ENCODE measurements at places on chromosomes 5 and 9.

- DNase-seq = no peak
These were observed 37.5 kb downstream of the SPOCK1 start for GRCh38 chr5:137461391-137462264.

GRCh38 chr9:118395415-118395814 lies 691.2 kb downstream of the TLR4 start:
- no peak for DNase-seq

DNA sequence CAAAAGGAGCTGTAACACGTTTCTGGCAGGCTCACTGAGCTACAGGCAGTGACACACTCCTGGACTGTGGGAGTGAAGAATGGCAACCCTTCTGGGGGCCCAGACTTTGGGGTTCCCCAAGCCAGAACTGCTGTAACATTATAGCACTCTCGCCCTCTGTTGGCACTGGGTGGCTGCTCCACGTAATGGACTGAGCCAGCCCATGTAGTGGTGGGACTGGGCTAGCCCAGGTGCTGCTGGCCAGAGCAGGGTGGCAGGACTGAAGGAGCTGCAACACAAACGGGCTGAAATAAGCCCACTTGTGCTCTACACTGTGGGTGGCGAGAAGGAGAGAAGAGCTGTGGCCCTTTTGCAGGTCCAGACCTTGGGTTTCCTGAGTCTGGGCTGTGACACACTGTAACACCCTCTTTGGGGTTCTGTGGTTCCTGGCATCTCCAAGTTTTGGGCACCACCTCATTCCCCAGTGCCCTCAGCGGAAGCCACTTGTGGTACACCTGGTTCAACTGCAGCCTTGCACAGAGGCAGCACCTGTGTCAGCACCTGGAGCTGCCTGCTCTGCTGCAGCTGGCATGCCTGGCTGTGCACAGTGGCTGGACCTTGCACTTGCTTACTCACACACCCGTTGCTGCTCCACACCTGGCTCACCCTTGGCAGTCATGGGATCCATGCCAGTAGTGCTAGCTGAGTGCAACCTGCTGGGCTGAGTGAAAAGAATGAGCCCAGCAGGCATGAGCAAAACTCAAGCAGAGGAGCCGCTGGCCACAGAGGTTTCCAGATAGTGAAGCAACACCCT lies 95.0 kb upstream of the PRR16 start:
- no peak for DNase-seq

DNA sequence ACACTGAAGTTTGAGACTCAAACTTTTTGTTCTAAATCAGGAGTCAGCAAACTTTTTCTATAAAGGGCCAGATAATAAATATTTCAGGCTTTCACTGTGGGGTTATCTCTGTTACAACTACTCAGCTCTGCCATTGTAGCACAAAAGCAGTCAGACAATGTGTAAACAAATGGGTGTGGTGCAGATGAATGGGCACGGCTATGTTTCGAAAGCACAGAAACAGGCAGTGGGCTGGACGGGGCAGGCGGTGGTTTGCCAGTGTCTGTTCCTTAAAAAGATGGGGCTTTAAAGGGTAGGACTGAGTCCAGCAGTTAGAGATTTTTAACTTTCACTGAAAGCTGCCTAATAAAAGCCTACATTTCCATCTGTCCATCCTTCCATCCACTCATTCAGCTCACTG lies 48.9 kb downstream of the PFDN1 start:
- no peak for DNase-seq

DNA sequence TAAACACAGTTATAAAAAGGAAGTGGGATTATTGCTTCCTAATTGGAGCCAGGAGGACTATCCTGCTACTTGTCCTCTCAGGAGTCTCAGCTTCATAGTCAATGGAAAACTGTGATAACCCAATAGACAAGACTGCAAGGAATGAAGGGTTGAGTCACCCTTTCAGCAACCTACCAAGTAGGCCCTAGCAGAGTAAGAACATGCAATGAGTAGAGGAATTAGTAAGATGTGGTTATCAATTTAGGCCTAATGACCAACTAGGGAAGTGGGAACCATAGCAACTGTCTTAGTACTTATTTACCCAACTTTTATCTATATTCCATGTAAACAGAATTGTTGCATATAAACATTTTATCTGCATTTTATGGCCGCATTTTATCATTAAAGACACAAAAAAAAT lies 310.1 kb downstream of the RFX3 start:
- DNase-seq = no peak

DNA sequence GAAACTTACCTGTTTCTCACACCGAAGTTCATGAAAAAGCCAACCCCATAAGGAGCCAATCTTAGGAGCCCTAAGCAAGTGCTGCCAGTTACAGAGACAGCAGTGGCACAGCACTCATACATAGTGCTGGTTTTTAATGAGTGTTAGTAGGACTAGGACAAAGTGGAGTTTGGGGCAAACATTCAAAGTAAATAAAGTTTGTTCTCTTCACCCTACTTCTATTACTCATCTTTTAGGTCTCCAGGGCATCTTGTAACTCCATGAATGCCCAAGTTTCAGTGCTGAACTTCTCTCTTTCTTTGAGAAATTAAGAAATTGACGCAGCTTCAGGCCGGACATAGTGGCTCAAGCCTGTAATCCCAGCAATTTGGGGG lies 584.7 kb downstream of the EBF1 start:
- DNase-seq = no peak

DNA sequence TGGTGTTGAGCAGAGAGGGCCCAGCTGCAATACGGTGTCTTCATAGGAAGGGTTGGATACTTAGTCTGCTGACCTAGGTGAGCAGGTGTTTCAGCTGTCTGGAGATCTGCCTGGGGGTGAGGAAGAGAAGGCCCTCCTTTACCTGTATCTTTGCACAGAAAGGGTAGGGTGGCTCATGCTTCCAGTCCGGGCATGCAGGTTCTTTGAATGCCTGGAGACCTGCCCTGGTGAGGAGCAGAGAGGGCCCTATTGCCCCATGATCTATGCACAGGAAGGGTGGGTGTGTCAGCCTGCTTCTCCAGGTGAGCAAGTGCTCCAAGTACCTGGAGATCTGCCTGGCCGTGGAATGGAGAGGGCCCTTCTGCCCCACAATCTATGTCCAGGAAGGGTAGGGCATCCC lies 63.0 kb downstream of the FER start:
- no peak for DNase-seq

GRCh38 chr5:62100201-62100600 lies 205.8 kb upstream of the KIF2A start:
- DNase-seq = no peak

DNA sequence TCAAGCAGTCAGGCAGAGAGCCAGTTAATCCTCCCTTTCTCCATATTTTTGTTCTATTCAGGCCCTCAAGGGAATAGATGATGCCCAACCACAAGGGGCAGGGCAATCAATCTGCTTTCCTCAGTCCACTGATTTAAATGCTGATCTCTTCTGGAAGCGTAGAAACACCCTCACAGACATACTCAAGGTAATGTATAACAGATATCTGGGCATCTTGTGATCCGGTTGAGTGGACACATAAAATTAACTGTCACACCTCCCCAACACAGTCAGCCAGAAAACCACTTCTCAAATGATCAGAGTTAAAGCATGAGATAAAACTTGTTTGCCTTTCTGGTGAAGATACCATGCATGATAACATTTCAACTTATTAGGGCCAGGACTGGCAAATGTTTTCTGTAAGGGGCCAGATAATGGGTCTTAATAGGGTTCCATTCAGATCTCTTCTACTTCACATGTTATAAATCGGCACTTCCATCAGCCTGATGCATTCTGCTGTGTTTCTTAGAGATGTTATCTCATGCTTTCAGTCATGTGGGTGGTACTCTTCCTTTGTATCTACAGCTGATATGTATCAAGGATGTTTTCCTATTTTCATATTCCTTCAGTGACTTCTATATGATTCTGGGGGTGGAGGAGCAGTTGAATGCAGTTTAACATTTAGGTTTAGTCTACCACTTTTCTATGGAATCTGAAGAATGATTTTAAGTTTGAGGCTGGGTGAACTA lies 58.9 kb upstream of the CNTLN start:
- DNase-seq = no peak

DNA sequence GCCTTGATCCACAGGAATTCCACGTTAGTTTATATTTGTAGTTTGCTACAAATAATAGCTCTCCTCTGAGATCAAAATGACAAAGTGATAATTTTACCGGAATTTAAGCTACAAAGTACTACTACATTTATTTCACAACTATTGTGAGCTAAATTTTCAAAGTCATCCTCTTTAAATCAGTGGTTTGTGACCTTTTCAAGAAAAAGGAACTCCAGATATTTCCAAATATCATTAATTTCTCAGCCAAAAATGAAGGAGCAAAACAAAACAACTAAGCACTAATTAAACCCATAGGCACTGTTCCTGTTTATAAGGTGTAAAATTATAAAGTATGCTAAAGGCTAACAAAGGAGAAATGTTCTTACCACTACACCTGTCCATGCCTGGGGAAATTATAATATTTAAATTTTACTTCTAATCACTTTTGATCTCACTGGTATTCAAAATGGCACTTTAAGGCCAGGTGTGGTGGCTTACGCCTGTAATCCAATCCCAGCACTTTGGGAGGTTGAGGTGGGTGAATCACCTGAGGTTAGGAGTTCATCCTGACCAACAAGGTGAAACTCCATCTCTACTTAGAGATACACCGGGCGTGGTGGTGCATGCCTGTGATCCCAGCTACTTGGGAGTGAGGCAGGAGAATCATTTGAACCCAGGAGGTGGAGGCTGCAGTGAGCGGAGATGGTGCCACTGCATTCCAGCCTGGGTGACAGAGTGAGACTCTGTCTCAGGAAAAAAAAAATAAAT lies 77.5 kb downstream of the CEMIP2 start:
- no peak for DNase-seq
